ENCODE measurements at places on chromosomes 6 and 20.

DNA sequence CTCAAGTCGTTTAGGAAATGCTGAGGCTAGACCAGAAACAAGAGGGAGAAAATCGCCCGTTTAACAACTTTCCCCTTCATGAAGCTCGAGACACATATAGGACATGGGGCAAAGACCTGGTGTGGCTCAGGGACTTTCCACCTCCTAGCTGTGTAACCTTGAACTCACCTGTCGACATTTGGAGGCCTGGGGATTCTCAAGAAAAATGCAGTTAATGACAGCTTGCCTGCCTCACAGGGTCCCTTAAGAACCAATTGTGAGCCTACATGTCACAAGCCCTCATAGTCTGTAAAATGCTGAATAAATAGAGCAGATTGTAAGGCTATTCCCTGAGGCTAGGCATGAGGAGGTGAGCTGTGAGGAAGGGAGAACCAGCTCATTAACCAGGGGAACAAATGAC, 35.1 kb downstream of the MGME1 start:
- no peaks in the 10 kb centered on the region for H3K36me3 ChIP-seq
- H3K27ac ChIP-seq: no peak overlapping the region
- H3K4me1 ChIP-seq: no peaks in the 10 kb centered on the region

GRCh38 chr20:46174469-46175126, 56.5 kb downstream of the CD40 start:
- no peak overlapping the region for H3K4me3 ChIP-seq
- peaks cover 44% of the 10 kb centered on the region for H3K27me3 ChIP-seq
- peak; percentile 70 for DNase-seq
- no peaks in the 10 kb centered on the region for H3K4me1 ChIP-seq
- no peaks in the 10 kb centered on the region for H3K36me3 ChIP-seq
- H3K27ac ChIP-seq: no peak overlapping the region

- peaks cover 14% of the 10 kb centered on the region for H3K4me1 ChIP-seq
- H3K36me3 ChIP-seq: no peaks in the 10 kb centered on the region
- no peak overlapping the region for H3K27ac ChIP-seq
- DNase-seq: no peak
These were observed 119.6 kb downstream of the SCML4 start for GRCh38 chr6:107704347-107705013.

GRCh38 chr6:23457321-23457720, 668.7 kb upstream of the NRSN1 start:
- DNase-seq: no peak
- no peaks in the 10 kb centered on the region for H3K4me1 ChIP-seq
- H3K36me3 ChIP-seq: no peaks in the 10 kb centered on the region
- H3K4me3 ChIP-seq: no peak overlapping the region

GRCh38 chr20:824916-825315, 8.6 kb upstream of the FAM110A start:
- no peaks in the 10 kb centered on the region for H3K36me3 ChIP-seq
- H3K27ac ChIP-seq: no peak overlapping the region
- DNase-seq: no peak
- no peaks in the 10 kb centered on the region for H3K27me3 ChIP-seq
- H3K4me1 ChIP-seq: peaks cover 19% of the 10 kb centered on the region

DNA sequence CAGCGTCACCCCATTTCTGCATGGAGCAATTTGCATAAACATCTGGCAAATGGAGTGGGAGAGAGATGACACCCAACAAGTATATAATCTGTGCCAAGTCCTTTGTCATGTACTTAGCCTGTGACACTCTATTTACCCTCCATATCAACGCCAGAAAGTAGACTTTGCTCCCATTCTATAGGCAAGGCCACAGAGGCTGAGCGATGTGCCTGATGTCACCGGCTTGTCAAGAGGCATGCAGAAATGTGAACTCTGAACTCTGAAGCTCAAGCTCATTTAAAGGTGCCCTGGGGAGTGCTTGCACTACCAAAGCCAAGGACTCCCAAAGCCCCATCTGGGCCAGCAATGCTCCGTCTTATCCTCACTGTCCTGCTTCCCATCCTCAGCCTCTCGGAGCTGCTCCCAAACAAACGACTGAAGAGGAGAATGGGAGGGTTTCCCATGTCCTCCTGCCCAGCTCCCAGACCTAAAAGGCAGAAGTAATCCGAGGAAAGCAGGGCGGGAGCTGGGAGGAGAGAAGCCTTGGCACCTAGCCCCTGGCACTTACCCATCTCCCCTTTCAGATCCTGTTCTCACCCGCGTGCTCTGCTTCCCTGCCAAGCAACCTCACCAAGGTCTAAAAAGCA, 9.2 kb downstream of the CPNE5 start:
- no peak overlapping the region for H3K4me3 ChIP-seq
- peaks cover 8% of the 10 kb centered on the region for H3K27me3 ChIP-seq
- no peak for DNase-seq
- H3K27ac ChIP-seq: no peak overlapping the region

- peak; percentile 26 for DNase-seq
- H3K27ac ChIP-seq: no peak overlapping the region
- H3K36me3 ChIP-seq: no peaks in the 10 kb centered on the region
- peak overlapping the region; percentile 17 for H3K4me3 ChIP-seq
These were observed 511.8 kb upstream of the ZNF337 start for GRCh38 chr20:26208296-26209091.

DNA sequence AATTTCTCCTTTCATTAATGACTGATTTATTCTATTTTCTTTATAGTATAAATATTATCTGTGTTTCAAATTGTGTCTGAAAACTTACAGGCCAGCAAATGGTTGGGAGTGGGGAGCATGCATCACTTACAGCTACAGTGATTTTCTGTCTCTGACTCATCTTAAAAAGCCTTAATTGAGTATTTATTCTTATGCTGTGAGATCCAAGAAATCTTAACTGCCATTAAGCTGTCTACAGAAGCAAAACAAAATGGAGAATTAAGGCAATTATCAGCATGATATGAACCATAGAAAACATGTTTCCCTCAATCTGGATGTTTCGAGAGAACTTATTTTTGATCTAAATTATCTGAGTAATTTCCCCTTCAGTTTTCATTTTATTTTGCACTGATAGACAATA, 831.2 kb downstream of the KIF16B start:
- no peaks in the 10 kb centered on the region for H3K36me3 ChIP-seq
- H3K27ac ChIP-seq: no peak overlapping the region
- H3K4me3 ChIP-seq: no peak overlapping the region
- DNase-seq: no peak
- H3K27me3 ChIP-seq: no peaks in the 10 kb centered on the region

GRCh38 chr20:56418385-56418861, 6.4 kb downstream of the CASS4 start:
- no peaks in the 10 kb centered on the region for H3K27me3 ChIP-seq
- H3K36me3 ChIP-seq: peaks cover 49% of the 10 kb centered on the region
- no peak for DNase-seq
- H3K27ac ChIP-seq: peak overlapping the region; percentile 84
- H3K4me3 ChIP-seq: peak overlapping the region; percentile 53

GRCh38 chr6:4543596-4543995, 232.6 kb upstream of the CDYL start:
- no peak overlapping the region for H3K4me3 ChIP-seq
- H3K27ac ChIP-seq: no peak overlapping the region
- H3K36me3 ChIP-seq: no peaks in the 10 kb centered on the region
- H3K4me1 ChIP-seq: no peaks in the 10 kb centered on the region

- no peaks in the 10 kb centered on the region for H3K36me3 ChIP-seq
- no peaks in the 10 kb centered on the region for H3K27me3 ChIP-seq
- no peak overlapping the region for H3K4me3 ChIP-seq
These were observed 436.7 kb downstream of the RNF144B start for GRCh38 chr6:18823782-18824386.

DNA sequence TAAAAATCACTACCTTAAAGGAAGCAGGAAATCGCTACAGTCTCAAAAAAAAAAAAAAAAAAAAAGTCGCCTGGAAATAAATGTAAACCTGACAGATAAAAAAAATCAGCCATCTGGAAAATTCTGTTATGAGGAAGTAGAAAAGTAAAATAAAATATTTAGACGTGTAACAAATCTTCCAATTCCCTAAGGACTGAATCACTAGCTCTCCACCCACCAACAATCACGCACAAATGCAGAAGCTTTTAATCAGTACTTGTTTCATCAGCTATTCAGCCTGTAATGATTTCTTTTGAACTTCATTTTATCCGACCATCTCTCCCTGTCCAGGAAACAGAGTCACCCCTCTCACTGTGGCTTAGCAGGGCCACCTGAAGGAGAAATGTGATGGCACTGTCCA, 59.0 kb downstream of the SLC23A2 start:
- no peak overlapping the region for H3K4me3 ChIP-seq
- DNase-seq: no peak
- H3K27ac ChIP-seq: no peak overlapping the region

GRCh38 chr20:59151820-59152219, 11.8 kb upstream of the ZNF831 start:
- H3K27me3 ChIP-seq: peaks cover 4% of the 10 kb centered on the region
- H3K36me3 ChIP-seq: peaks cover 16% of the 10 kb centered on the region
- DNase-seq: peak; percentile 32
- H3K4me1 ChIP-seq: peaks cover 72% of the 10 kb centered on the region

DNA sequence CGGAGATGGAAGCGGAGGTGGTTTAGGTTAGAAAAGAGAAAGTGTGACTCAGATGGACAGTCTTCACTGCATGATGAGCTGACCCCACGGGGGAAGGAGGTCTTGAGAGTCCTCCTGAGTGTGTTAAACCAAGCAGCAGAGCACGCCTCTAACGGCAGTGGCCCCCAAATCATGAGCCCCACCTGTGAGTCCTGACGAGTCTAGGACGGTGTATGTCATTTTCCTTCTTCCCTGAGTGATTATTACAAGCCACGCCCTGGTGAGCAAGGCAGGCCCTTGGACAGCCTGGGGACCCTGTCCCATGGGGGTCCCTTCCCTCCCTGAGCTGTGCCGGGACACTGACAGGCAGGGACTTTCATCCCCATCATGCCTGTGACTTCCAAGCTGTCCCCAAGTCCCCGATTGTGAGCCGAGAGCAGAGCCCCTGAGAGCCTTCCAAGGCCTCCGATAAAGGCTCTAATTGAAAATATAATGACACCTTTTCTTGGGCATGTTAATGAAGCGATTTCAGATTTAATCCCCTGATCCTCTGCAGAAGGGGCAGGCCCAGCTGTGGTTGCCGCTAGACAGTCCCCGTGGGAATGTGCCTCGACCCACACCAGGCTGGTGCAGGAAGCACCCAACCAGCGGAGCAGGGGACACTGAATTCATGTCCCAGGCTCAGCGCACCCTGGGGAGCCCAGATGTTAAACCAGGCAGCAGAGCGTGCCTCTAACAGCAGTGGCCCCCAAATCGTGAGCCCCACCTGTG, 320.1 kb downstream of the TAF4 start:
- H3K27me3 ChIP-seq: no peaks in the 10 kb centered on the region
- no peak overlapping the region for H3K27ac ChIP-seq
- no peak for DNase-seq
- H3K36me3 ChIP-seq: no peaks in the 10 kb centered on the region
- H3K4me1 ChIP-seq: no peaks in the 10 kb centered on the region

GRCh38 chr6:33850869-33851541, 47.2 kb upstream of the MLN start:
- no peaks in the 10 kb centered on the region for H3K36me3 ChIP-seq
- peaks cover 57% of the 10 kb centered on the region for H3K27me3 ChIP-seq
- H3K4me1 ChIP-seq: peaks cover 7% of the 10 kb centered on the region
- H3K27ac ChIP-seq: no peak overlapping the region
- H3K4me3 ChIP-seq: no peak overlapping the region
- DNase-seq: no peak

- no peaks in the 10 kb centered on the region for H3K27me3 ChIP-seq
- H3K4me1 ChIP-seq: peaks cover 2% of the 10 kb centered on the region
- H3K27ac ChIP-seq: no peak overlapping the region
- no peak overlapping the region for H3K4me3 ChIP-seq
- H3K36me3 ChIP-seq: no peaks in the 10 kb centered on the region
These were observed 32.2 kb upstream of the VGLL2 start for GRCh38 chr6:117233145-117233544.

DNA sequence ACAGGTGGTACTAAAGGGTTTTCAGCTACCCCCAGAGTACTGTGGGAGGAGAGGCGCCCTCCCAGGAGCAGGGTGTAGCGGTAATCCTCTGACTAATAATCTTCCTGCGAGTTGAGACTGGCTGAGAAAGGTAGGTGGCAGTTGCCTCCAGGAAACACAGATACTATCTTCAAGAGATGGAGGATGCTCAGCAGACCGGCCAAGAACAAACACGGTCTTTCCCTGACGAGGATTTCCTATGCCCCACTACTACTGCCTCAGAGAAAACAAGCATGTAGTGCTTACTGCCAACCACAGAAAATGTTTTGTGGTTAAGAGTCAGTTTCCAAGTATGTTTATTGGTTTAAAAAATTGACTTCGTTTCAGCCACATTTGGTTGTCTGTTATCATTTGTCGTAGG, 26.8 kb downstream of the C6orf89 start:
- H3K36me3 ChIP-seq: peaks cover 57% of the 10 kb centered on the region
- H3K27me3 ChIP-seq: no peaks in the 10 kb centered on the region
- H3K27ac ChIP-seq: peak overlapping the region; percentile 90

- no peak for DNase-seq
- no peak overlapping the region for H3K4me3 ChIP-seq
- H3K4me1 ChIP-seq: no peaks in the 10 kb centered on the region
- H3K27me3 ChIP-seq: no peaks in the 10 kb centered on the region
- no peak overlapping the region for H3K27ac ChIP-seq
- H3K36me3 ChIP-seq: no peaks in the 10 kb centered on the region
These were observed 31.9 kb downstream of the INSM1 start for GRCh38 chr20:20399531-20400500.

- no peaks in the 10 kb centered on the region for H3K36me3 ChIP-seq
- H3K27ac ChIP-seq: peak overlapping the region; percentile 88
- peaks cover 50% of the 10 kb centered on the region for H3K4me1 ChIP-seq
- DNase-seq: peak; percentile 81
- H3K27me3 ChIP-seq: no peaks in the 10 kb centered on the region
These were observed 92.6 kb upstream of the CLDN20 start for GRCh38 chr6:155171109-155171746.

DNA sequence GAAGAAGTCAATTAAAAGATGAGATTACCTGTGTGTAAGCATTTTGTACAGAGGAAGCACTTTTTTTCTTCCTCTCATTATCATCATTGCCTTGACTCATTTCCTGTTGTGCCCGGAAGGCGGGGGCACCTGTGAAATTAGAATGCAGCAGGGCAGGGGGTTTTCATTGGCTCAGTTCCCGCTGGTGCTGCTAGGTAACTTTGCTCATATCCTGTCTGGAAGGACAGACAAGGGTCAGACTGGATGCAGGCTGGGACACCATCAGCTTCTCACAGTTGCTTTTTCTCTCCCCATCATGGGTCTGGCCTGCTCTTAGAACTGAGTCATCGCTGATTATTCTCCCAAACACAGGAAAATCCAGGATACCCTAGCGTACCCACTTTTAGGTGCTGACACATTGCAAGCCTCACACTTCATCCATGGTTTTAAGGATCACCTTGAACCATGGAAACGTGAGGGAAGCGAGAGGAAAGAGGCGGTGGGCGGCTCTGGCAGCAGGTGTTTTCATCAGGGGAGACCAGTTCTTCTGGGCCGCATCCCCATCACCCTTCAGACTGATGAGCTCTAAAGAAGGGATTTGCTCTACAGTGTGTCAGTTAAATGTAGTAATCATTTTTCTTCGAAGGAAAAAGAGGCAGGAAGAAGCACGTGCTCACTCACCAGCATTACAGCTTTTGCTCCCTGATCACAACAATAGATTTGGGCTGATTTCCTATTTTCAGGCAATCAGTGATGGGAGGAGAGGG, 195.7 kb upstream of the SASH1 start:
- peaks cover 7% of the 10 kb centered on the region for H3K27me3 ChIP-seq
- H3K4me1 ChIP-seq: peaks cover 14% of the 10 kb centered on the region
- DNase-seq: peak; percentile 49
- no peak overlapping the region for H3K4me3 ChIP-seq
- H3K27ac ChIP-seq: no peak overlapping the region

Data from activated CD4-positive, alpha-beta memory T cell treated with anti-CD3 and anti-CD28 coated beads, Interleukin-2, amount 10 ng/mL, durations not matched to agents 7 days and 5 days (primary cell).